ENCODE measurements at places on chromosomes 5 and 9. TPM values are rescaled to one million over a fixed set of nuclear protein-coding genes. Genes with fewer than 3 reads are reported as not detected.

SPINK4 gene
- not detected for total RNA-seq

NMUR2 gene
- not detected for total RNA-seq

HTR4 gene
- not detected for total RNA-seq

PCDHA10 gene
- 4.2 TPM for total RNA-seq

NPR2 gene
- total RNA-seq, result 2.4 TPM

NSD1 gene
- 34.1 TPM for total RNA-seq

GAPVD1 gene
- total RNA-seq, result 17.5 TPM

PDE6A gene
- not detected for total RNA-seq

GMCL2 gene
- not detected for total RNA-seq

ZNF483 gene
- 6.5 TPM for total RNA-seq

CMYA5 gene
- 0.20 TPM for total RNA-seq

COL5A1 gene
- total RNA-seq, result 62.8 TPM

CSNK1A1 gene
- 60.5 TPM for total RNA-seq

STK32A gene
- 4.0 TPM for total RNA-seq

ZNF883 gene
- 1.0 TPM for total RNA-seq

IFNA10 gene
- not detected for total RNA-seq

SGCD gene
- 1.5 TPM for total RNA-seq

Measured in pancreas (tissue), 10 donors.